ENCODE measurements at places on chromosomes 5 and 9.
A peak's percentile ranks its signal among the peaks of the same experiment; 100 is the strongest.

DNA sequence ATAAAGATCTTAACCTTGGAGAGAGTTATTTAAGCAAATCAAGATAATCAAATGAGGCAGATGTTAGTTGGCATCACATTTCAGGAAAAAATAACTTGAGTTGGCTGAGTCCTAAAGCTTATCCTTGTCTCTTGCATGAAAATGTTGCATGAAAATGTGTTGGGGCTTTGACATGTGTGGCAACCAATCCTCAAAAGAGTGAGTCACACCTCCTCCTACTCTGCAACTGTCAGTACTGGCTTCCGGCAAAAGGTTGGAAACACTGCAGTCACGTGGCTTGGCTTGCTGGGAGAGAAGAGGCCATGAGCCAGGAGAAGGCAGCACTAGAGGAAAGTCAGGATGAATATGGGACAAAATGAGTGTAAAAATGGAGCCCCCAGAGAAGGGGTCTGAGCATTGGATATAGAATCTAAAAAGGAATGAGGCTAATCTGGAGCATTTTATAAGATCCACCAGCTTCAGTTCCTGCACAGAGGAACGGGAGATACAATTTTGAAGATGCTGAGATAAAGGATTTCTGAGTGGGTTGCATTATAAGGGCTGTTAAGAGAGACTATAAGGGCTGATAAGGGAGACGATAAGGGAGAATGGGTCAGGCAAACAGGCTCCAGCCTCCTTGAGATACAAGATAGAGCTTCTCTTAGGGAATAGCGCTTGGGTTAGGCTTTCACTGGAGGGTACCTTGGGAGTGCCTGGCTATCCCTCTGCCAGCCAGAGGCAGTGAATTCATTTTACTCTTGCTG lies 43.1 kb downstream of the SPATA31D1 start:
- no peak overlapping the region for H3K27ac ChIP-seq
- H3K4me3 ChIP-seq: no peak overlapping the region
- H3K36me3 ChIP-seq: no peaks in the 10 kb centered on the region
- no peaks in the 10 kb centered on the region for H3K27me3 ChIP-seq

DNA sequence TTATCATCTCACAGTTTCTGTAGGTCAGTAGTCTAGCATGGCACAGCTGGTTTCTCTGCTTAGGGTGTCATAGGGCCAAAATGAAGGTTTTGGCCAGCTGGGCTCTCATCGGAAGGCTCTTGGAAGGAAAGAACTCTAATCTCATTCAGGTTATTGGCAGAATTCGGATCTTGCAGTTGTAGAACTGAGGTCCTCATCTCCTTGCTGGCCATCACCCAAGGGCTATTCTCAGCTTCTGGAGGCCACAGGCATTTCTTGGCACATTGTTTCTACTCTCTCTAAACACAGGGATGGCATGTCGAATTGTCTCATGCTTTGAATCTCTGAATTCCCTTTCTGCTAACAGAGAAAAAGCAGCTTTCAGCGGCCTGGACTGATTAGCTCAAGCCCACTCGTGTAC lies 258.0 kb upstream of the SMARCA2 start:
- H3K36me3 ChIP-seq: no peaks in the 10 kb centered on the region
- no peak overlapping the region for H3K4me3 ChIP-seq
- no peak overlapping the region for H3K27ac ChIP-seq
- H3K4me1 ChIP-seq: no peaks in the 10 kb centered on the region
- no peaks in the 10 kb centered on the region for H3K27me3 ChIP-seq
- no peak for DNase-seq

- no peaks in the 10 kb centered on the region for H3K36me3 ChIP-seq
- H3K27ac ChIP-seq: no peak overlapping the region
- DNase-seq: no peak
- H3K4me1 ChIP-seq: no peaks in the 10 kb centered on the region
- no peak overlapping the region for H3K4me3 ChIP-seq
Measured at GRCh38 chr5:6183391-6184390, 194.7 kb downstream of the MED10 start.

GRCh38 chr5:38463634-38464521 lies 92.6 kb downstream of the LIFR start:
- peaks cover 67% of the 10 kb centered on the region for H3K4me1 ChIP-seq
- peak overlapping the region; percentile 99 for H3K27ac ChIP-seq
- no peak for DNase-seq
- H3K4me3 ChIP-seq: no peak overlapping the region
- no peaks in the 10 kb centered on the region for H3K36me3 ChIP-seq

DNA sequence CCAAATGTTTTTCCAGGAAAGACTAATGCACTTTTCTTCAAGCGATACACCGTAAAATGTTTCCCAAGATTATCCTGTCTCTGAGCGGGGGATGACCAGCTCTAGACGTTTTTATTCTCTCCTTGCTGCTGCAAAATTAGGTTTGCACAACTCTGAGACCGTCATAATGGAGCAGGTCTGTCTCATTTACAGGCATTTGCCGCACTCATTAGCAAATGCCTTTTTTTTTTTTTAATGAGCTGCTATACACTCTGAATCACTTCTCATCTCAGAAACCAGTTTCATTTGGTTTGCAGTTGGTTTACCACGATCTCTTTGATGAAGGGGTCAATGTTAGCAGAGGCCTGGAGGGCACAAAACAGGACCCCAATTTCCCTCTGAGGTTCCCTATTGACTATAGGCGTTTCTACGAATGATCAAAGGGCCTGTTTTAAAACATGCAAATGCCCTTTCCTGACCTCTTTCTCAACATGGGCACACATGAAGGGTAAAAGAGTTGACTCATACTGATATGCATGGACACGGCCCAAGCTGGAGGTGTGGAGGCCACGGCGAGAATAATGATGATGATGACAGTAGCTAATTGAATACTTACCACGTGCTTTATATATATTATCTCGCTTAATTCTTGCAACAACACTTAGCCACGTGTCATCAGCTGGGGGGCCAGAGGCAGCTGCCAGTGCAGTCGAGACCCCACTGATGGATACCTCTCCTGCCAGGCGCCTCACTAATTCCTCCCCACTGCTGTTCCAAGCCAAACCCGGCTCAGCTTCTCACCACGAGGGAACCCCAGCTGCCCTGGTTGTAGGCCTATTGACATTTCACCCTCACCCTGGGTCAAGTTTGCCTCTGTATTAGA lies 89.9 kb upstream of the PTCH1 start:
- H3K27ac ChIP-seq: no peak overlapping the region
- no peaks in the 10 kb centered on the region for H3K4me1 ChIP-seq
- H3K36me3 ChIP-seq: no peaks in the 10 kb centered on the region

GRCh38 chr5:127585661-127586060 lies 63.2 kb upstream of the CTXN3 start:
- H3K36me3 ChIP-seq: no peaks in the 10 kb centered on the region
- H3K27me3 ChIP-seq: no peaks in the 10 kb centered on the region
- DNase-seq: no peak
- no peak overlapping the region for H3K4me3 ChIP-seq
- H3K27ac ChIP-seq: no peak overlapping the region

GRCh38 chr9:91006046-91006445 lies 204.4 kb downstream of the SYK start:
- DNase-seq: no peak
- no peaks in the 10 kb centered on the region for H3K36me3 ChIP-seq
- H3K4me1 ChIP-seq: no peaks in the 10 kb centered on the region

GRCh38 chr5:142685418-142686209 lies at the start of gene FGF1:
TSS of gene FGF1 (minus strand) at chr5:142686090. CDS start at chr5:142614127, 71,963 bp downstream.
- H3K27ac ChIP-seq: peak within 1 kb of the TSS; percentile 48
- H3K27me3 ChIP-seq: no peaks in the 10 kb centered on the region
- H3K4me1 ChIP-seq: peaks cover 9% of the 10 kb centered on the region
- no peak within 1 kb of the TSS for H3K4me3 ChIP-seq
